Activated naive CD4-positive, alpha-beta T cell (primary cell): ENCODE measurements at places on chromosomes 6 and 20.

GRCh38 chr20:58646703-58647102 is 4.4 kb upstream of the STX16 start:
- no peak for DNase-seq

GRCh38 chr6:168964138-168964835 is 289.4 kb downstream of the THBS2 start:
- DNase-seq, result no peak

- no peak for DNase-seq
Observed at GRCh38 chr6:137304020-137304780, 85.0 kb upstream of the IFNGR1 start.

- DNase-seq, result no peak
Observed at GRCh38 chr20:46088409-46089166, 1.2 kb downstream of the NCOA5 start.

DNA sequence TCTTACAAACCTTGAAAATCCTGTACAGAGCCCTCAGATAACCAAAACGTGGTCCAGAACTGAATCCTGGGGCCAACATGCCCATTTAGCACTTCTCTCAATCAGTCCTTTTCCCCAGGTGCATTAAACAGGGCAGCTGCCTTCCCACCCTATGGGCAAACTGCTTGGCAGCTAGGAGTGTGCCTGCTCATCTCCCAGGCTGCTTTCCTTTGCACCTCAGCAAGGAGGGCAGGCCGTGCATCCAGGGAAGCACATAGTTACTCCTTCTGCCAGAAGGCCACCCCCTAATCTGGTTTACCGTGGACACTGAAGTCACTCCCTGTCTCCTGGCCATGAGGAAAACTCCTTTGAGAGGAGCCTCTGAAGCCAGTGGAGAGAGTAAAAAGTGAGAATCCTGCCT is 10.0 kb downstream of the PKIG start:
- DNase-seq, result no peak

- DNase-seq, result no peak
Observed at GRCh38 chr6:165983112-165984072, 184.3 kb downstream of the TBXT start.

DNA sequence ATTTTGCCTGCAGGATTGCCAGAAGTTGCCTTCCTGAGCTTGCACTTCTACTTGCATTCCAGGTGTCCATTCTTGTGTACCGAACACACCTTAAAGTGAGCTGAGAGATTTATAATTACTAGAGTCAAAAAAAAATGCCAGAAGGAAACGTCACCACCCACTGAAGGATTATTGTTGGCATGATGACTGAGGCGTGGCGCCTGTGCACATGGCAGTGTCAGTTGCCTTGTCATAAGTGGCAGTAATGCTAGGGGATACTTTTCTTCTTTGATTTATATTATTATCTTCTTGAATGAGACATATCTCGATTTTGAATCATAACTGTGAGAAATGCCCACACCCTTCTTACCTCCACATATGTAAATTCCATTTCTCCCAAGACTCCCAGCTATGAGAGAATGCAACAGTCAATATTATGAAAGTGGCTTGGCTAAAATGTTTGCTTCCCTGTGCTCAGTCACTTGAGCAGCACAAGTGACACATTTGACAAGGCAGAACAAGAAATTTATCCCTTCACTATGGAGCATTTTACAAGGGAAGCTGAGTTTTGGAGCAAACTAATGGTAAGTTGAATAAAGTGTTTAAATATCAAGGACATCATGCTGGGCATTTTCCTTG is 149.5 kb upstream of the SASH1 start:
- no peak for DNase-seq

- no peak for DNase-seq
Observed at GRCh38 chr20:44406572-44407137, 51.2 kb downstream of the HNF4A start.
